Effector memory CD8-positive, alpha-beta T cell (primary cell): ENCODE measurements at places on chromosomes 6 and 20.

GRCh38 chr20:62635852-62636251 lies 6.5 kb upstream of the SLCO4A1 start:
- DNase-seq = no peak
- H3K4me1 ChIP-seq = no peaks in the 10 kb centered on the region
- H3K36me3 ChIP-seq = no peaks in the 10 kb centered on the region
- H3K4me3 ChIP-seq = no peak overlapping the region
- no peak overlapping the region for H3K27ac ChIP-seq

DNA sequence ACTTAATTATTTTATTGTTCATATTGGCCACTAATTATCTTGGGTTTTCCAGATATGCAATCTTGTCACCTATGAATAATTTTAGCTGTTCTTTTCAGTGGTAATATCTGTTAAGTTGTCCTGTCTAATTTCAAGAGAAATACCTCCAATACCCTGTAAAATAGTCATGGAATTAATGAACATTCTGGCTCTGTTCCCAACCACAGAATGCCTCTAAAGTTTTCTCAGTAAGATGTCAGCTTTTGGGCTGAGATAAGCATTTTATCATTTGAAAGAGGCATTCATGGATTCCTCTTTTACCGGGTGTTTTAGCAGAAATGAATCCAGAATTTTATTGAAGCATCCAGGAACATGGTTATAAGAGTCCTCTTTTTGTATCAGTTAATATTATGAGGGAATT lies 109.3 kb downstream of the WDR27 start:
- no peak overlapping the region for H3K4me3 ChIP-seq
- H3K36me3 ChIP-seq = no peaks in the 10 kb centered on the region
- DNase-seq = no peak
- no peaks in the 10 kb centered on the region for H3K27me3 ChIP-seq
- H3K4me1 ChIP-seq = peaks cover 22% of the 10 kb centered on the region

DNA sequence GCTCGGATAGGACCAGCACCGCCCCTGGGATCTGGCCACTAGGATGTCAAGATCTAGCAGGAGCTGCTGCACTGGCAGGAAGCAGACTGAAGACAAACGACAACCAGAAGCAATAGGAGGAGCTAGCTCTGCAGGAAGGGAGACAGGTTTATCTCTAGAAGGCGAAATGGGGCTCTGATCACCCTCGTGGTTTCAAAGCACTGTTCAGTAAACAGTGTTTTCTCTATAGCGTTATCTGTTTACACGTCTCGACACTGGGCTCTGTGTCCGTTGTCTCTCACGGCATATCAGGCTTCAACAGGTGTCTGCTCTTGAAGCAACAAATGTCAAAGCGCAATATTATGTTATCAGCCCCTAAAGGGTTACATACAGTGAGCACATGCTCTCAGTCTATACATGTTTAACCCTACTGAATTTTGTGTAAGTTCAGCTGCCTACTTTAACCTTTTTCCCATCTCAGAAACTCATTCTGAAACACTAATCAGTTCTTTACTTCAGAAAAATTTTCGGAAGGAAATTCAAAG lies 23.8 kb downstream of the TMEM14B start:
- H3K36me3 ChIP-seq = peaks cover 13% of the 10 kb centered on the region
- H3K4me1 ChIP-seq = no peaks in the 10 kb centered on the region
- H3K27me3 ChIP-seq = no peaks in the 10 kb centered on the region
- no peak for DNase-seq
- H3K27ac ChIP-seq = peak overlapping the region; percentile 7

DNA sequence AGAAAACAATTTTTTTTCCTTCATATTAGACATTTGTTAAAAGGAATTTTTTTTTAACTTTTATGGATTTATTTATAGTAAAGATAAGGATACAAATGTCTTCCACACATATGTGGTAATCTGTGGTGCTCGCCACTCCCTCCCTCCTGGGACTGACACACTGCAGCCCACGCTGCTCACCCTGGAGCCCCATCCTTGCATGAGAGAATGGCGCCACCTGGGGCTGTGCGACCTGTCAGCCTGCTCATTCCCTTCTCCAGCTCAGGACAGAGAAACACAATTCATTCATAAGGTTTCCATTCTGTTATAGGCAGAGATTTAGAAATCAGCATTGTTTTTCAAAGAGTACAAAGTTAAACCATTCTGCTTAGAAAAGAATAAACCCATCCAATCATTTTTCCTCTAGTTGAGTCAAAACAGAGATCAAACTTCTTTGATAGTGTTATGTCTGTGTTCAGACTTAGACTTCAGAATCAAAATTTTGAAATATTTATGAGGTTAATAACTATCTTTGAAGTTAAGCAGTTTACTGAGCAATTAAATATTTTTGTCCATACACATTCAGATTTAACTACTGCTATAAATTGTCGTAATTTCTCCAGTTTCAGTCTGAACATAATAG lies 42.8 kb upstream of the DYNLRB1 start:
- no peak for DNase-seq
- H3K27me3 ChIP-seq = no peaks in the 10 kb centered on the region
- peaks cover 74% of the 10 kb centered on the region for H3K36me3 ChIP-seq
- H3K4me1 ChIP-seq = peaks cover 10% of the 10 kb centered on the region
- no peak overlapping the region for H3K27ac ChIP-seq

GRCh38 chr6:107056796-107057195 lies 28.8 kb downstream of the MTRES1 start:
- no peak for DNase-seq
- H3K27me3 ChIP-seq = no peaks in the 10 kb centered on the region
- H3K4me3 ChIP-seq = no peak overlapping the region

- no peaks in the 10 kb centered on the region for H3K27me3 ChIP-seq
- no peak overlapping the region for H3K27ac ChIP-seq
- DNase-seq = no peak
- no peaks in the 10 kb centered on the region for H3K4me1 ChIP-seq
- no peaks in the 10 kb centered on the region for H3K36me3 ChIP-seq
- no peak overlapping the region for H3K4me3 ChIP-seq
Measured at GRCh38 chr6:73139681-73140383, 85.5 kb downstream of the KHDC1L start.

- no peak overlapping the region for H3K27ac ChIP-seq
- no peak overlapping the region for H3K4me3 ChIP-seq
- no peaks in the 10 kb centered on the region for H3K27me3 ChIP-seq
Measured at GRCh38 chr6:93940381-93940780, 521.0 kb upstream of the EPHA7 start.

GRCh38 chr20:42864116-42864515 lies 325.6 kb downstream of the PTPRT start:
- no peak overlapping the region for H3K4me3 ChIP-seq
- no peak overlapping the region for H3K27ac ChIP-seq
- H3K4me1 ChIP-seq = no peaks in the 10 kb centered on the region
- H3K27me3 ChIP-seq = no peaks in the 10 kb centered on the region

DNA sequence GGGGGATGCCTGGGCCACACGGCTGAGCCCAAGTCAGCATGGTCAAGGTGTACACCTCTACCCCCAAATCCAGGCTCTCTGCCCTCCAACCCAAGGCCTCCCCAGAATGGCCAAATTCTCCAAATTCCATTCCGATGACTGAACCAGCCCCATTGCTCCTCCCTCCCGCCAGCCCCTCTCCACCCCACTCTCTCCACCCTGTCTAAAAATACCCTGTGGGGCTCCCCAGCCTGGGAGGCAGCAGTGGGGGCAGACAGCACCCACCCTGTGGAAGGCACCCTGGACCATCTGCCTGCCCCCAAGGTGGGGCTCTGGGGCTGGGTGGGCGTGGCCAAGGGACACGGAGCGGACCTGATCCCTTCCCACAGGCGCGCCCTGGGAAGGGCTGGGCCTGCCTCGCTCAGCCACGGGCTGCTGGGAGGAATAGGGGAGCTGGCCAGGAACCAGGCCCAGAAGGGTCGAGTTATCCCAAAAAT lies 11.4 kb downstream of the TEAD3 start:
- no peaks in the 10 kb centered on the region for H3K27me3 ChIP-seq
- no peak for DNase-seq
- H3K4me3 ChIP-seq = no peak overlapping the region
- no peak overlapping the region for H3K27ac ChIP-seq
- no peaks in the 10 kb centered on the region for H3K36me3 ChIP-seq
- peaks cover 5% of the 10 kb centered on the region for H3K4me1 ChIP-seq

- H3K27me3 ChIP-seq = no peaks in the 10 kb centered on the region
- peak overlapping the region; percentile 98 for H3K27ac ChIP-seq
- peak overlapping the region; percentile 99 for H3K4me3 ChIP-seq
- DNase-seq = peak; percentile 72
Measured at GRCh38 chr6:16762550-16763477, 1.6 kb upstream of the ATXN1 start.

DNA sequence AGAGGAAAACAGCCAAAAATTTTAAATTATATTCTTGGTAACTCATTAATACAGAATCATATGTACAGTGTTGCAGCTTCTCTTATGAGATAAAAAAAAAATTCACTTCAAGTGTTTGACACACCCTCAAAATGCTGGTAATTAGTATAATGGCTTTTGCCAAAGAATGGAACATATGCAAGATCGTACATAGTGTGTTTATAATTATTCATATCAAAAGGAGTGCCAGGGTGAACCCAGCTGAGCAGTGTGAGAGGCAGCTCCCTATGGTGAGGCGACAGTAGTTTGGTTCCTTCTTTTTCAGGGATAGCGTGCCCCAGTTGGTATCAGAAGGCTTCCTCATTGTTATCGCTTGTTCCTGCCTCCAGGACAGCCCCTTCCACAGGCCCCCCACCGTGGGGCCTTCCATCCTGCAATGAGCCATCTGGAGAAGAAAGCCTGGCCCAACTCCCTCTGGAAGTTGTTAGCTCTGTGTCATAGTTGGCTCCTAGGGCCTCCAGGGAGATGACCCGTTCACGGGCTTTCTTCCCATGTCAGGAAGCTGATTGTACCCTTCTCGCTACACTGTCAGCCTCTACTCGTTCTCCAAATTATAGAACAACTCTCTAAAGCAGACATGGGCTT lies 150.7 kb downstream of the FRK start:
- no peak overlapping the region for H3K4me3 ChIP-seq
- H3K27ac ChIP-seq = no peak overlapping the region
- no peaks in the 10 kb centered on the region for H3K36me3 ChIP-seq
- H3K27me3 ChIP-seq = no peaks in the 10 kb centered on the region

GRCh38 chr6:107729098-107729497 lies 95.0 kb downstream of the SCML4 start:
- peaks cover 65% of the 10 kb centered on the region for H3K4me1 ChIP-seq
- no peaks in the 10 kb centered on the region for H3K27me3 ChIP-seq
- peak overlapping the region; percentile 95 for H3K27ac ChIP-seq
- peak overlapping the region; percentile 86 for H3K4me3 ChIP-seq
- DNase-seq = no peak
- H3K36me3 ChIP-seq = peaks cover 32% of the 10 kb centered on the region

DNA sequence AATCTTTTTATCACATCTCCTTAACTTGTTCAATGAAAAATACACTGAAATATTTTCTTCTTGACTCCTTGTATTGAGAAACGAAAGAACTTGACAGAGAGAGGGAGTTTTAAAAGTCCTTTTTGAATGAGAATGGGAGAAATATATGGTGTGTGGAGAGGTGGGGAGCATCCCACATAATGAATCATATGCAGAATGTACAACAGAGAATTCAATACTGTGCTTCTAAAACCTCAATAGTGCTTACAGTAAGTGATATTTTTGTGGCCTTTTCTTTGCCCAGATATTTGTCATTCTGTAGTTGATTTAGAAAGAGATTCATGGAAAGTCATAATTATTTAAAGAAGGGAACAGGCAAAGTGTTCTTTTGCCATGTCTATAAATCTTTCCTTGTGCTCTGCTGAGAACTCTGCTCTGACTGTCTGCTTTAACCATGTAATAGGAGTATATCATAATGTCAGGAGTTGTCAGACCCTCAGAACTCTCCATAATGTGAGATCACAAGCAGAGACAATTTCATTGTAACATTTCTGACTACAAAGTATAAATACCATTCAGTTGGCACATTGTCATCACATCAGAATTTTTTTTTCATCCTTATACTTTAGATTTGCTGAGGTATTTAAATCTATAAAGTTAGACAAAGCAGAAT lies 32.8 kb upstream of the HS3ST5 start:
- DNase-seq = no peak
- no peaks in the 10 kb centered on the region for H3K27me3 ChIP-seq
- no peaks in the 10 kb centered on the region for H3K4me1 ChIP-seq
- no peaks in the 10 kb centered on the region for H3K36me3 ChIP-seq
- H3K4me3 ChIP-seq = no peak overlapping the region

DNA sequence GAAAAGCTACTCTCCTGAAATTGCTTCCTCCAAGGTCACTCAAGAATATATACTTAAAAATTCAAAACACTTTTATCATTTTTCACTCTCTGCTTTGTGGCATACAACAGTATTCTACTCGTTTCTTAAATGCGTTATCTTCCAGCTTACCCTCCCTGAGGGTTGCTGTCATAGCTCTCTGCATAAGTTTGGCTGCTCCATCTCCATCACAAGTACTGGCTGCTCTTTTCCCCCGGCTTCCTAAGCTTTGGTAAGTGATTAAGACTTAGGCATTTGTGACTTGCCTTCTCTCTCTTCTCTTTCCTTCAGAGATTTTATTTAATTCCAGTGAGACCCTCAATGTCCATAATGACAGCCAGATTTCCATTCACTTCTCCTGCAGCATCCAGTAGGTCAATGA lies 128.3 kb downstream of the NKAIN2 start:
- H3K4me1 ChIP-seq = no peaks in the 10 kb centered on the region
- no peaks in the 10 kb centered on the region for H3K36me3 ChIP-seq
- no peaks in the 10 kb centered on the region for H3K27me3 ChIP-seq
- no peak overlapping the region for H3K27ac ChIP-seq
- no peak overlapping the region for H3K4me3 ChIP-seq

- no peak for DNase-seq
- no peak overlapping the region for H3K27ac ChIP-seq
- H3K4me3 ChIP-seq = no peak overlapping the region
- H3K36me3 ChIP-seq = no peaks in the 10 kb centered on the region
Measured at GRCh38 chr6:134753001-134753400, 196.9 kb downstream of the ALDH8A1 start.

DNA sequence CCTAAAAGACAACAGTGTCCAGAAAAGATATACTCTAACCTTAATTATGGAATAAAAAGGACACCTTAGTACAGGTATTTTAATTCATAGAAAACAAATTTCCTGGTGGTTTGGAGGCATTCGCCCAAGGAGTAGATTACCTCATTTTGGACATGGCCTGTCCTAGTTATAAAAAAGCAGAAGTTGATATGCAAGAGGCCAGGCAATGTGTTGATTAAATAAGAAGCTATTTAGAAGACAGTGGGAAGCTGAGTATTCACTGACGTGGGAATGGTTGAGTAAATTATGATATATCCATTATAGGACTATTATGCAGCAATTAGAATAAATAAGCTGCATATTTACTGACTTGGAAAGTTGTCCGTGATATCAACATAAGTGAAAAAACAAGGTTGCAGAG lies 314.9 kb downstream of the ALDH8A1 start:
- H3K4me1 ChIP-seq = peaks cover 12% of the 10 kb centered on the region
- no peak for DNase-seq
- H3K4me3 ChIP-seq = no peak overlapping the region
- H3K27me3 ChIP-seq = no peaks in the 10 kb centered on the region
- H3K36me3 ChIP-seq = peaks cover 6% of the 10 kb centered on the region
- H3K27ac ChIP-seq = no peak overlapping the region

DNA sequence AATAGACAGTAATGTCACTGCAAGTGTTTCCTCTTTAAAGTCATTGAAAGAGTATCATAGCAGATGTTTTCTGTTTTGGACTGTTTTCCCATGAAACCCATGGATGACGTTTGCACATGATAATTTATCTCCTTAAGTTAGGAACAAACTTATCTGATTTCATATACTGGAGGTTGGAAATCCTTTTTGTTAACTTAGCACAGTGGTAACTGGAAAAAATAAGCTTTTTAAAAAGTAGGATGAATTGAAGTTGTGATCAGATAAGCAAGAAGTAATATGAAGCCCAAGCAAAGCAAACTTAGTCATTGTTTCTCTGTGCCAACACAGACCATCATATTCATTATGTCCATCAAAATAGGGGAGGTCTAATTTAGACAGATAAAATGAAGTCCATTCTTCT lies 61.6 kb downstream of the PLCB4 start:
- no peaks in the 10 kb centered on the region for H3K36me3 ChIP-seq
- no peaks in the 10 kb centered on the region for H3K4me1 ChIP-seq
- DNase-seq = no peak
- H3K27ac ChIP-seq = no peak overlapping the region
- no peaks in the 10 kb centered on the region for H3K27me3 ChIP-seq
